Astrocyte (in vitro differentiated cells and primary cell): ENCODE measurements at places on chromosomes 6 and 20. TPM values are rescaled to one million over a fixed set of nuclear protein-coding genes. Genes with fewer than 3 reads are reported as not detected.

GRCh38 chr6:145086197-145086596 is 649.1 kb downstream of the EPM2A start:
- no peaks in the 10 kb centered on the region for H3K4me1 ChIP-seq
- no peaks in the 10 kb centered on the region for H3K27me3 ChIP-seq
- H3K27ac ChIP-seq: no peak overlapping the region
- no peak overlapping the region for H3K4me3 ChIP-seq

- no peak overlapping the region for H3K4me3 ChIP-seq
- no peaks in the 10 kb centered on the region for H3K27me3 ChIP-seq
- H3K36me3 ChIP-seq: no peaks in the 10 kb centered on the region
Measured at GRCh38 chr6:47196113-47196512, 113.6 kb downstream of the TNFRSF21 start.

DNA sequence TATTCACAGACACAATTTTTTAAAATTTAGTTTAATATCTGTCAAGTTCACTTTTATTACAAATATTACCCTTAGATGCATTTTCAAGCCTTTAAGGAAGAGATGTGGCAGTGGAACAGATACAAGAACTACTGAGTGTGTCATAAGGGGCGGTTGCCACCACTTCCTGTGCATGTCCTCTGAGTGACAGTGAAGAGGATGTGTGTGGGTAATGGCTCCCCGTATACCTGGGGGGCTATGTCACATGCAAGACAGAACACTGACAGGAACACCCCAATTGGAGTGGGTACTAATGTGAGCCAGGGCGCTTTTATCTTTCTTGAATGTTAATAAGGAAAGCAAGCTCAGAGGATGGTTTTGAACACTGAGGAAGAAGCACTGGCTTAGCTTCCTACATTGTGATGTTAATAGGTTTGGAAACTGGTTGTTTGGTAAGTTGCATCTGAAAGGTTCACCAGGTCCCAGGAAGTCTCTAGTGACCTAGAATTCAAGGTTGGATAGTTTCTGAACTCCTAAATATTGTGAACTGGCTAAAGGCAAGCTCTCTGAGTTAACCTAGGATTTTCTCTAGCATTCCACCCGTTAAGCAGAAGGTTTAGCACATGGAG is 83.4 kb upstream of the ASF1A start:
- peaks cover 2% of the 10 kb centered on the region for H3K36me3 ChIP-seq
- no peaks in the 10 kb centered on the region for H3K4me1 ChIP-seq
- H3K27me3 ChIP-seq: no peaks in the 10 kb centered on the region
- H3K4me3 ChIP-seq: no peak overlapping the region

MYCT1 gene
- total RNA-seq: 0.61 and 1.0 TPM in 2 replicates

- peak overlapping the region; percentile 25 for H3K27ac ChIP-seq
- no peaks in the 10 kb centered on the region for H3K36me3 ChIP-seq
- DNase-seq: no peak
- peaks cover 2% of the 10 kb centered on the region for H3K4me1 ChIP-seq
- no peak overlapping the region for H3K4me3 ChIP-seq
Measured at GRCh38 chr6:123091896-123092271, 95.8 kb downstream of the CLVS2 start.

GRCh38 chr6:41159415-41160082 is 3.4 kb downstream of the TREM2 start:
- no peak overlapping the region for H3K27ac ChIP-seq
- DNase-seq: no peak
- no peaks in the 10 kb centered on the region for H3K4me1 ChIP-seq
- no peaks in the 10 kb centered on the region for H3K36me3 ChIP-seq
- H3K4me3 ChIP-seq: no peak overlapping the region

BMP7 gene
- total RNA-seq: 12.3 and 15.3 TPM in 2 replicates

GRCh38 chr6:128899341-128900050 is 16.6 kb downstream of the LAMA2 start:
- no peaks in the 10 kb centered on the region for H3K36me3 ChIP-seq
- DNase-seq: peak; percentile 60
- H3K4me3 ChIP-seq: no peak overlapping the region
- H3K27ac ChIP-seq: no peak overlapping the region
- no peaks in the 10 kb centered on the region for H3K27me3 ChIP-seq

- no peaks in the 10 kb centered on the region for H3K4me1 ChIP-seq
- no peak overlapping the region for H3K27ac ChIP-seq
- H3K36me3 ChIP-seq: no peaks in the 10 kb centered on the region
- DNase-seq: no peak
- H3K27me3 ChIP-seq: peaks cover 2% of the 10 kb centered on the region
Measured at GRCh38 chr6:106939848-106940247, 34.7 kb downstream of the CD24 start.

- H3K36me3 ChIP-seq: no peaks in the 10 kb centered on the region
- no peak for DNase-seq
- H3K4me3 ChIP-seq: no peak overlapping the region
Measured at GRCh38 chr6:104400844-104401243, 458.9 kb downstream of the HACE1 start.

SDCBP2 gene
- total RNA-seq: 4.6 and 4.8 TPM in 2 replicates

GRCh38 chr6:41072836-41073202 is at the start of gene NFYA:
Gene NFYA (plus strand): TSS chr6:41072974. CDS start chr6:41079090, 6,116 bp downstream.
- H3K27me3 ChIP-seq: no peaks in the 10 kb centered on the region
- peak; percentile 98 for DNase-seq
- peak within 1 kb of the TSS; percentile 95 for H3K27ac ChIP-seq
- H3K4me3 ChIP-seq: peak within 1 kb of the TSS; percentile 90
- peaks cover 9% of the 10 kb centered on the region for H3K4me1 ChIP-seq

DOK5 gene
- total RNA-seq: 0.82 and 1.2 TPM in 2 replicates

EEF1A2 gene
- 31.8 and 37.6 TPM in 2 replicates for total RNA-seq

ABHD16A gene
- 34.3 and 38.3 TPM in 2 replicates for total RNA-seq

GRCh38 chr6:157054531-157054979 is 268.8 kb downstream of the TMEM242 start:
- no peaks in the 10 kb centered on the region for H3K36me3 ChIP-seq
- peaks cover 2% of the 10 kb centered on the region for H3K4me1 ChIP-seq
- H3K27ac ChIP-seq: no peak overlapping the region
- DNase-seq: no peak

PPP1R18 gene
- total RNA-seq: 145 and 156 TPM in 2 replicates

DNA sequence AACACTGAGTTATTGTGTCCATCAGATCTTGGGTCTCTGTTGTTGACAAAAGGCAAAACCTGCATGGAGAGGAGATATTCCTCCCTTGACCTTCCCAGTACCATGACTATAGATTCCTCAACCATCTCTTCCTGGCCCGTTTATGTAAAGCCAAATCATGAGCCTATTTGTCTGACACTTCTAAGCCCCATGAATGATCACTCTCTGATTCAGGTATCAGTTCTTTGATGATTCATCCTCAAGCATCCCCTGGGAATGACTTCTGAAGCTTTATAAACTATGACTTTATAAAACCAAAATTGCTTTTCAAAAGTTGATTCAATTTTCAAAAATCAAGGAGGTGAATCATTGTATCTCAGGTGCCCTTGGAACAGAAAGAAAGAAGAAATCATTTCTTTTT is 78.7 kb upstream of the LOC128125822 start:
- no peaks in the 10 kb centered on the region for H3K27me3 ChIP-seq
- H3K27ac ChIP-seq: no peak overlapping the region
- no peak for DNase-seq
- no peaks in the 10 kb centered on the region for H3K36me3 ChIP-seq

SLC32A1 gene
- total RNA-seq: not detected in 2 replicates

- no peak overlapping the region for H3K27ac ChIP-seq
- H3K4me3 ChIP-seq: no peak overlapping the region
- no peaks in the 10 kb centered on the region for H3K4me1 ChIP-seq
Measured at GRCh38 chr6:170093658-170094596, 197.0 kb downstream of the DLL1 start.

PROKR2 gene
- not detected in 2 replicates for total RNA-seq

DNA sequence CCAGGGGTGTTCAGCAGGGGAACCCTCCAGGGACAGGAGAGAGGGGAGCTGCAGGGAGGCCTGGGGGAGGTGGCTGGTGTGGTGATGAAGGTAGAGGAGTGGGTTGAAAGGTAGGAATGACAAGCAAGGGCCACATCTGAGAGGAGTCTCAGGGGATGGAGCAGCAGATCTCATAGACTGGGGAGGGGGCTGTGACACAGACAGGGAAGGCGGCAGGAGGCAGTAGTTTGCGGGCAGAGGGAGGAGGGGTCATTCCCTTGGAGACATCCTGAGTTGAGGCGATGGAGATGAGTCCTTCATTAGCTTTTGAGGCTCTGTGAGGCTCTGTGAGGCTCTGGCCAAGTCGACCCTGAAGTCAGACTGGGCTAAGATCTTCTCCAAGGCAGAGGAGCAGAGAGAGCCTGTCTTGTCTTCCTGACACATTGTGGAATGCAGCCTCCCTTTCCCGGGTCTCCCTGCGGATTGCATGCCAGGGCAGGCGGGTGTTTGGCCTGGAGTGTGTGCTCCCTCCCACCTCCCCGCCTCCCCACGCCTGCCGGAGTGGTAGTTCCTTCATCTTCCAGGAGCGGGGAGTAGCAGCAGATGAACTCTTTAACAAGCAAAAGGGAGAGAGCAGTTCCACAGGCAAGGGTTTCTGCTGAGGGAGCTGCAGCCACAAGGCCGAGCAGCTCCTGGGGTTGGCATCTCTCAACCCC is 34.3 kb upstream of the MLN start:
- H3K27me3 ChIP-seq: no peaks in the 10 kb centered on the region
- H3K4me1 ChIP-seq: peaks cover 31% of the 10 kb centered on the region
- H3K27ac ChIP-seq: no peak overlapping the region
- H3K36me3 ChIP-seq: no peaks in the 10 kb centered on the region
- no peak overlapping the region for H3K4me3 ChIP-seq

GRCh38 chr6:91142154-91142553 is 555.3 kb upstream of the MAP3K7 start:
- H3K4me3 ChIP-seq: no peak overlapping the region
- no peaks in the 10 kb centered on the region for H3K36me3 ChIP-seq
- no peaks in the 10 kb centered on the region for H3K27me3 ChIP-seq
- H3K4me1 ChIP-seq: no peaks in the 10 kb centered on the region
- no peak overlapping the region for H3K27ac ChIP-seq
- no peak for DNase-seq

DNA sequence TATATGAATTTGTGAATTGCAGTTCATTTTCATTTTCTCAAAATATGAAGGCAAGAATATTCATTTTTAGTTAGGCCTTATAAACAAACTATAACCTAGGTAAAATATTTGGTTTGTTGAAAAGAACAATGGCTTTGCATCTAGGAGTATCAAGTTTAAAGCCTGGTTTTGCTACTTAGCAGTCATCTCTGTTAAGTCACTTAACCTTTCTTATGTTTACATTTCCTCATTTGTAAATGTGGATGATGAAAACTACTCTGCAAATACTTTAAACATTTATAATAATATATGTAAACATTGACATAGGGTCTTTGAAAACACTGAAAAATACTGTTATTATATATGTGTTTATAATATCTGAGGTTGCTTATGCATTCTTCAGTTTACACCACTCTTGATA is 135.5 kb downstream of the CENPW start:
- no peaks in the 10 kb centered on the region for H3K4me1 ChIP-seq
- no peak for DNase-seq
- H3K4me3 ChIP-seq: no peak overlapping the region
- H3K27me3 ChIP-seq: no peaks in the 10 kb centered on the region

DNA sequence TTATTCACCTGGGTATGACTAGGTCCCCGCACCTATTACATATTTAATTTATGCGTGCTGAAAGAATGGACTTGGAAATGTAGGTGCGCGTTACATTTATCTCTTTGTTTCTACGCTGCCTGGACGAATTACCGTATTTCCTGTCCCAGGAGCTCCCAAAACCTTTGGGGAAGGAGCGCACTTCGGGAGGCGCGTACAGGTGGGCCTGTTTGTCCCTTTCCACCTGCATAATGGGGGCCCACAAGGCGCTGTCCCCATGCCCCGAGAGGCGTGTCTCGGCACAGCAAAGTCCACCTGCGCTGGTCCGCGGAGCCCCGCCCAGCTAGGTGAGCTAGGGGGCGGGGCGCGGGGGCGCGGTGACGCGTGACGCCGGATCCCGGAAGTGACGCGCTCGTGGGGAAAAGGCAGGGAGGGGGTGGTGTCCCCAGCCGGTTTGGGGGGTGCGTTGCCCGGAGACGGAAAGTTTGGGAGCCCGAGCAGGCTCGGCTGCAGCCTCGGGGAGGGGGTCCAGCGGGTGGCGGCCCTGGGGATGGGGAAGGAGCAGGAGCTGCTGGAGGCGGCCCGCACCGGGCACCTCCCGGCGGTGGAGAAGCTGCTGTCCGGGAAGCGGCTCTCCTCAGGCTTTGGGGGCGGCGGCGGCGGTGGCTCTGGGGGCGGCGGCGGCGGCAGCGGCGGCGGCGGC is at the start of gene ANKS1A:
Gene ANKS1A, plus strand, starts transcription at position 382 of the 682 bp plus-strand sequence. Its CDS starts 148 bp downstream, at position 530.
- peak within 1 kb of the TSS; percentile 82 for H3K27ac ChIP-seq
- H3K36me3 ChIP-seq: peaks cover 5% of the 10 kb centered on the region
- H3K4me3 ChIP-seq: peak within 1 kb of the TSS; percentile 90
- H3K27me3 ChIP-seq: no peaks in the 10 kb centered on the region
- peaks cover 5% of the 10 kb centered on the region for H3K4me1 ChIP-seq

GRCh38 chr20:2768632-2769015 is 31.8 kb downstream of the CPXM1 start:
- H3K4me3 ChIP-seq: no peak overlapping the region
- H3K36me3 ChIP-seq: no peaks in the 10 kb centered on the region
- no peak for DNase-seq
- no peaks in the 10 kb centered on the region for H3K4me1 ChIP-seq

DNA sequence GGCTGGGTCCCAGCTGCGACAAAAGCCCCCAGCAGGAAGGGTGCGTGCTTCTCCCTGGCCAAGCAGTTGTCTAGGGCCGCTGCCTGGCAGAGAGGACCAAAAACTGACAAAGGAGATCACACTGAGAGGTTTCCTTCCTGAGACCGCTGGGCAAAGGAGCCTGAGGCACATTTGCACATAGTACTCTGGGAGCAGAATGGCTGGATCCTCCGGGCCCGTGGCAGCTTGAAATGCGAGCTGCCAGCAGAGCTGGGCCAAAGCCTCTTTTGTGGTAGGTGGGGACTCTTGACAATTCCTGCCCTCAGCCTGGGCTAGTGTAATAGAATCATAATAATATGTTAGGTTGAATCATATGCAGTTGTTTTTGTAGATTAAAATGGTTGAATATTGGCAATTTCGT is 33.1 kb upstream of the RNF8 start:
- DNase-seq: no peak
- H3K4me1 ChIP-seq: peaks cover 15% of the 10 kb centered on the region
- H3K36me3 ChIP-seq: peaks cover 35% of the 10 kb centered on the region
- no peak overlapping the region for H3K4me3 ChIP-seq

DNA sequence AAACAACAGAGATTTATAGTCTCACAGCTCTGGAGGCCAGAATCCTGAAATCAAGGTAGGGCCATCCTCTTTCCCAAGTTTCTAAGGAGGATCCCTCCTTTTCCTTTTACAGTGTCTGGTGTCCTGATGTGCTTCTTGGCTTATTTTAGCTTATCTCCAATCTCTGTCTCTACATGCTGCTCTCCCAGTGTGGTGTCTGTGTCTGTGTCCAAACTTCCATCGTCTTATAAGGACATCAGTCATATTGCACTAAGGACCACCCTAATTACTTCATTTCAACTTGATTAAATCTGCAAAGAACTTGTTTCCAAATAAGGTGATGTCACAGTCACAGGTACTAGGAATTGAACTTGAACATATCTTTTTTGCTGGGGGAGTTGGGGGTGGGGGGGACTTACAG is 529.6 kb downstream of the DHX35 start:
- H3K4me3 ChIP-seq: no peak overlapping the region
- no peaks in the 10 kb centered on the region for H3K4me1 ChIP-seq
- no peak overlapping the region for H3K27ac ChIP-seq
- H3K36me3 ChIP-seq: no peaks in the 10 kb centered on the region
